ENCODE measurements at places on chromosomes 7 and 10.

GRCh38 chr7:154817224-154817896 is 185.6 kb downstream of the PAXIP1 start:
- no peak for DNase-seq

DNA sequence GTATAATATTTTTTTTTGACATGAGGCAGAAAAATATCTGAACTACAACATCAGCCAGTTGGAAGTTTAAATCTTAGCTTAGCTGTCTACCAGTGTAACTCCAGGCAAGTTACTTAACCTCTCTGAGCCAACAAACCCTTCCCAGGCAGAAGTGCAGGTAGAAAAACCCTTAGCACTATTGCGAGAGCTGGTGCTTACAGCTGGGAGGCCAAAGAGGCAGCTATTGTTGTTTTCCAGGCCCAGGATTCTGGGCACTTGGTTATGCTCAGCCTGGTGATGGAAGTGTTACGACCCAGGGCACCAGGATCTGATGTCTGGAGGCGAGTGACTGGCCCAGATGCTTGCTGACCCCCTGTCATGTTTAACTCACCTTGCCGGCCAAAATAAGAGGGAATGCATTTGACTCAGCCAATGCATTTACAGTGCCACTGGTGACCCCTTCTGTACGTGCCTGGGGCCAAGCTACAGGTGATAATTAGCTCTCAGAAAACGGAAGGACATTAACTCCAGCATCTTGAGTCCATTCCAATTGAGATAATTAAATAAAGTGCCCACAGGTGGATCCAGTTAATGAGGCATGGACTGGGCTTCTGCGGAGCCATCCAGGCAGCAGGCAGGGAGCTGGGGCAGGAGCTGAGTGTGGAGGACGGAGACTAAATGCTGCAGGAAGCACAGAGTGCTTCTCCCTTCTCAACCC is 126.5 kb upstream of the HABP2 start:
- DNase-seq, result no peak

DNA sequence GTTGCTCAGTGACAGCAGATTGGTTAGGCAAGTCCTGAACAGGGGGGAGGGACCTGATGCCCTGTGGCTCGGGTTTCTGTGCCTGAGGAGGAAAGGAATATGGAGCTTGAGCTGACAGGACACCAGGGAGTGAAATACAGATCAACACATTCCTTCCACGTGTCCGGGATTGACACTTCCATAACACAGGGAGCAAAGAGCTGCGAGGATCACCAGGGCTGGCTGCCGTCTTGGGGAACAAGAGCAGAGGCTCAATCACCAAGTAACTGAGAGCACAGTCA is 36.7 kb upstream of the EFCAB10 start:
- no peak for DNase-seq

DNA sequence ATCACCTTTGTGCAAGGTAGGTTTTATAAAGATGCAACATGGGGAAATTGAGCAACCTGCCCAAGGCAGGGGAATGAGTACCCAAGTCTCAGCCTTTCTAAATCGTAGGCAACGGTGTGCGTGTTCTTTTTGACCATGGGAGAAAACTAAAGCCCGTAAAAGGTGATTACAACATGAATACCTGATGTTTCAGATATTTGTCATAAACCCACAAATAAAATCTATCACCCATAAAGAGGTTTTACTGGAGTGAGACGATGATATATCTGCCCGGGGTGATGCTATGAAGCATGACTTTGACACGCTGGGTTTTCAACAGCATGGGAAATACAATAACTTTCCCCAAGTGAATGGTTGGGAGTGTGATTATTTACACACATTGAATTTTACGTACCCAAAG is 406.3 kb upstream of the KLF6 start:
- DNase-seq, result no peak

- DNase-seq, result no peak
Observed at GRCh38 chr7:4190010-4190981, 491.8 kb upstream of the FOXK1 start.

GRCh38 chr10:45444976-45445898 is 71.2 kb downstream of the ALOX5 start:
- no peak for DNase-seq

DNA sequence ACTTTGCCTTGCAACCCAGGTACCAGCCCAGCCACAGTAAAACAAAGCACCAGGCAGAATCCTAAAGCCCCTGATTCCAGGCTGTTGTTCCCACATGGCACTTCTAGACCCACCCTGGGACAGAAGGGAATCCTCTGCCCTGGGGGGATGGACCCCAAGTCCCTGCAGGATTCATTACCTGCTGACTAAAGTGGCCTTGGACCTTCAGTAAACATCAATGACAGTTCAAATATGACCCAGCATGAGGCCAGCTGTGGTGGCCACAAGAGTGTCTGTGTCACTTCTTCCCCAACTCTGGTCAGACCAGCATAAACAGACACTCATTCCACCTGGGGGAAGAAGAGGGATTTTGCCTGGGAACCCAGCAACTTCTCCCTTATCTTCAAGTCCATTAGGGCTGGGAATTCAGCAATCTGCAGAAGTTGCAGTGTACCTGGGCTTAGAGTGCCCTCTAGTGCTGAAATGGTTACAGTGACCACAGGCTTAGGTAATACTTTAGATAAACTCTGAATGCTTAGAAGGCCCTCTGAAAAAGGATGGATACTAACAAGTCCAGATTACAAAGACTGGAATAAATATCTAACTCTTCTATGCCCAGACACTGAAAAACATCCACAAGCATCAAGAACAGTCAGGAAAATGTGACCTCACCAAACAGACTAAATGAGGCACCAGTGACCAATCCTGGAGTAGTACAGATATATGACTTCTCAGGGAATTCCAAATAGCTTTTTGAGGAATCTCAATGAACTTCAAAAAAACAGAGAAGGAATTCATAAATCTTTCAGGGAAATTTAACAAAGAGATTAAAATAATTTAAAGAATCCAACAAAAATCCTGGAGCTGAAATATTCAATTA is 108.5 kb upstream of the TMEM168 start:
- no peak for DNase-seq

GRCh38 chr7:1028044-1028770 is 16.1 kb upstream of the GPR146 start:
- DNase-seq, result peak; percentile 63

- DNase-seq, result no peak
Observed at GRCh38 chr10:119613741-119614140, 17.0 kb upstream of the TIAL1 start.

DNA sequence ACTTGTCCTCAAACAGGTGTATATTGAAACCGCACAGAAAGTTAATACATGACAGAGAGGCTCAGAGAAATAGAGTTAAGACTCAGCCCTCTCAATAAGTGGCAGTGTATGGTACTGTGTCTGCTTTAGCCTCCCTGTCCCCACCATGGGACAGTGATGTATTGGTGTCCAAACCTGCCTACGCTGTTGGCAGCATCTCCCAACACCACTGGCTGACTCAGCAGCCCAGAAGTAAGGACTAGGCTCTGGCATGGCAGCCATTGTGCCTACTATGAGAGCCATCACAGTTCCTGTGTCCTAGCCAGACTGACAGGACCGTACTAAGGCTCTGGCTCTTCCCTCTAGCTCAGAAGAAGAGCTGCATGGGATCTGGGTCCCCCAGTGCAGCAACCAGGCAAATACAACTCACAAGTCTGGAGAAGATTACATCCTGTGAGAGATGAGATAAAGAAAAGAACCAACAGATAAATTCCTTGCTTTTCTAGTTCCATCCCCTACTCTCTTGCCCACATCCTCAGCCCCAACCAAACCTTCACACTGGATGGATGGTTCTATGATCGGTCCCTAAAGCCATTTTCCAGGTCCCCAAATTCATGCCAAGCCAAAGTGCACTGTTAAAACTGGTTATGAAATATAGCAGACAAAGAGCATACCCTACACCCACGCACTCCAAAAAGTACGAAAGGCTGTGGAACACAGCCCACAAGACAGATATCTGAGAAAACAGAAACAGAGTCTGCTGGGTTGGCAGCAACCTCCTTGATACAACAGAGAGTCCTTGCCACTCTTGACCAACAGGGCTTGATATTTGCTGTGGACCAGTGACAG is 44.1 kb upstream of the DMTF1 start:
- no peak for DNase-seq

- DNase-seq, result no peak
Observed at GRCh38 chr10:70915206-70915605, 26.8 kb upstream of the PCBD1 start.

DNA sequence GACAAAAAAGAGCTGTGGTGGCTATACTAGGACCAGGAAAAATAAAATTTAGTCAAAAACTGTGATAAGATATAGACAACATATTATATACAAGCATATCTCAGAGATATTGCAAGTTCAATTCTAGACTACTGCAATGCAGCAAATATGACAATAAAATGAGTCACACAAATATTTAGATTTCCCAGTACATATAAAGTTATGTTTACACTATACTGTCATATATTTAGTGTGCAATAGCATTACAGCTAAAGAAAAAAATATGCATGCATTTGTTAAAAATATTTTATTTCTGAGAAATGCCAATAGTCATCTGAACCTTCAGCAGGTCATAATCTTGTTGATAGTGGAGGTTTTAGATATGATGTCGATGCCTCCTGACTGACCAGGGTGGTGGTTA is 72.1 kb downstream of the AKR1C4 start:
- no peak for DNase-seq

- no peak for DNase-seq
Observed at GRCh38 chr10:9577746-9578145, 1439.9 kb upstream of the CELF2 start.

DNA sequence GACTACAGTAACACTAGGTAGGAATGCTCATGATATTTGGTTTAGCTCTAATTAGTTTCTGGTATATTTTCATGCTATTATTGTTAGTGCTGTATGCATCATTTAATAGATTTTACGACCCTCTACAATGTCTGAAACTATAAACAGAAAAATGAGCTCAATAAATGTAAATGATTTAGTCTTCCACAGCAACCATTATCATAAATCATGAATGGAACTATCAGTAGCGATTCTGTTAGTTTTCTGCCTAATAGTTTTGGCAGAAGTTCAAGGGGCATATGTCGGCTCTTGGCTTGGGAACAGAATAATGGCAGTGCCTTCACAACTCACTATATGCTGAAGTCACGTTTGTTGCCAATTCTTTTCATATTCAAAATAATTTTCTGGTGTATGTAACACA is 494.8 kb downstream of the PARD3 start:
- DNase-seq, result no peak

- DNase-seq, result no peak
Observed at GRCh38 chr7:134428942-134429341, 30.0 kb downstream of the AKR1B1 start.

DNA sequence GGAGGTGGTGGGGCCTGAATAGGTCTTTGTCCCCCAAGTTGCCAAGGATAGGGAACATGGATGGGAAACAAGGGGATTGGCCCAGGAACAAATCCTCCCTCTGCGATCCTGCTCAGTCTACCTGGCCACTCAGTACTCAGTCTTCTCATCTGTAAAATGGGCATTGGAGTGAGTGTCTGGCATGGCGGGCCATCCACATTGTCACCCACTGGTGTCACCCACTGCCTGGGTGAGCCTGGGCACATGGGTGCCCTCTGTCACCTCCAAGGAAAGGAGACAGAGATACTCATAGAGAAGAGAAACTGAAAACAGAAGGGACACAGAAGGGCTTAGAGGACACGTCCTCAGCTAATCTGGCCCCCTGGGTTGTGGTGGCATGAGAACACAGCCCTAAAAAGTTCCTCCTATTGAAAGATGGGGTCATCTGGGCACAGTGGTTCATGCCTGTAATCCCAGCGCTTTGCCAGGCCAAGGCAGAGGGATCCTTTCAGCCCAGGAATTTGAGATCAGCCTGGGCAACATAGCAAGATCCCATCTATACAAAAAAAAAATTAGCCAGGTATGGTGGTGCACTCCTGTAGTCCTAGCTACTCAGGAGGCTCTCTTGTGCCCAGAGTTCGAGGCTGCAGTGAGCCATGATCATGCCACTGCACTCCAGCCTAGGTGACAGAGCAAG is 12.5 kb upstream of the TNRC18 start:
- no peak for DNase-seq

GRCh38 chr7:137718355-137718754 is 128.4 kb downstream of the DGKI start:
- DNase-seq, result no peak

GRCh38 chr10:71741671-71742070 is 22.1 kb upstream of the C10orf105 start:
- DNase-seq, result no peak

DNA sequence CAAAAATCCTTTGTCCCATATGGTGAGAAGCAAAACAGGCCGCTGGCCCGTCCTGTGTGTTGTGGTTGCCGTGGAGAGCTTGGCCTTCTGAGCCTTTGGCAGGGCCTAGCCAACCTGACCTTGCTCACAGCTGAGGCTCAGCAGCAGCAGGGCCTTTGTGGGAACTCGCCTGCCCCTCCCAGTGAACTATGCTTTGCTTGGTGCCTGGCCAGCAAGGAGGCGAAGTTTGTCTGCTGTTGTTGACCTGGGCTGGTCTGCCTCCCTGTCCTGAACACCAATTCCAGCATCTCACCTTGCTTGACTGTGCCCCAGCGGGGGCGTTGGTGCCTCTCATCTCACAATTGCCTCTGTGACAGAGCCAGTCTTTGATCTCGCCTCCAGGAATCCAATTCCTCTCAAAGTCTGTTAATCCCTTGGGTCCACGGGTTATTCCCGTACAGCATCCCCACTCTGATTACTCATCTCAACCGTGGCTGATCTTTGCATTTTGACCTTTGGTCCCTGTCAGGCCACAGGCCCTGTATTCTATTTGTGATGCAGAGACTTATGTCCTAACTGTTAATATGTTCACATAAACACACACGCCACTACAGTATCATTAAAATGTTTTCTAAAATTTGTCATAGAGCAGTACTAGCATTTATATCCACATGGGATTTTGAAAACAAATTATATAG is 22.6 kb downstream of the EPDR1 start:
- no peak for DNase-seq

DNA sequence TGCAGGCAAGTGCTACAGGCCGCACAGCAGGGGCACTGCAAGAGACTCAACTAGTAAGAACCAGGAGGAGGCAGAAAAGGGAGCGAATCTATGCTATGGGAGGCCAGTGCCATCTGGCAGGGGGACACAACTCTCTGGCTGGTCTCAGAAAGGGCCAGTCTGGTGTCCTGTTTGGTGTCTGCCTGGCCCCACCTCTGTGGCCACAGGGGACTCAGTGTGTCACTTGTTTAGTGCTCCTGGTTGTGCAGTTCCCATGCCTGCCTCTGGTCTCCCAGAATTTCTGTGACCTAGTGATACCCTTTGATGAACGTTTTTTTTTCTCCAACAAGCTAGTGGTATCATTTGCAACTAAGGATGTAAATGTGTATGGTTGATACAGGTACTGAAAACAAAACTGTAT is 59.2 kb upstream of the JCAD start:
- DNase-seq, result no peak

- no peak for DNase-seq
Observed at GRCh38 chr10:3053155-3053554, 14.2 kb upstream of the PFKP start.

DNA sequence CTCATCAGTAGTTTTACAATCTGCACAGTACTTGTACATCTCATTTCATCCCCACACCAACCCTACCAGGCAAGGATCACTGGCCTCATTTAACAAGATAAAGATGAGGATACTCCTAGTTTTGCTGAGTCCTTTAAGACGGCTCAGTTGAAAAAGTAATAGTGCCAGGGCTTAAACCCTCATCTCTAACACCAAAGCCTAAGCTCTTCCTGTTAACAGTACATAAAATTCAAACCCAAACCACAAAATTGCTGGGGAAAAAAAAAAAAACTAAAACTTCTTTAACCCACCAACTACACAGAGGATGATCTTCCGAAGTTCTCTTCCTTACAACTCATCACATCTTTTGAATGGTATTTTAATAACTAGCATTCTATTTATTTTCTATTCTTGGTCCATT is 1.3 kb downstream of the SAR1A start:
- no peak for DNase-seq
